ENCODE measurements at places on chromosomes 3 and 15.

DNA sequence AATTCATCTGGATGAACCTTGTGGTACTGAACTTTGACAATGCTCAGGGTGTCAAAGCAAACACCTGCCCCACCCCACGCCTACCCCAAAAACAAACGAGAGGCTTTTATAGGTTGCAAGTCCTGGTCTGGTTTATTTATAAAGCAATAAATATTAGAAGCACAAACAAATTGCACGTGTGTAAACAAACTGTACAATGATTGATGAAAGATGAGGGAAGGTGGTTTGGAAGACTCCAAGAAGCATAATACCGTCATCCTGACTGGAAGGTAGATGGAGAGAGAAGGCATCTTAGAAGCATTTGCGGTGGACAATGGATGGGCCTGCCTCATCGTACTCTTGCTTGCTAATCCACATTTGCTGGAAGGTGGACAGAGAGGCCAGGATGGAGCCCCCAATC, 5.2 kb downstream of the ACTC1 start:
- DNase-seq = no peak

- DNase-seq = no peak
Measured at GRCh38 chr3:37985637-37986320, 4.8 kb upstream of the VILL start.

DNA sequence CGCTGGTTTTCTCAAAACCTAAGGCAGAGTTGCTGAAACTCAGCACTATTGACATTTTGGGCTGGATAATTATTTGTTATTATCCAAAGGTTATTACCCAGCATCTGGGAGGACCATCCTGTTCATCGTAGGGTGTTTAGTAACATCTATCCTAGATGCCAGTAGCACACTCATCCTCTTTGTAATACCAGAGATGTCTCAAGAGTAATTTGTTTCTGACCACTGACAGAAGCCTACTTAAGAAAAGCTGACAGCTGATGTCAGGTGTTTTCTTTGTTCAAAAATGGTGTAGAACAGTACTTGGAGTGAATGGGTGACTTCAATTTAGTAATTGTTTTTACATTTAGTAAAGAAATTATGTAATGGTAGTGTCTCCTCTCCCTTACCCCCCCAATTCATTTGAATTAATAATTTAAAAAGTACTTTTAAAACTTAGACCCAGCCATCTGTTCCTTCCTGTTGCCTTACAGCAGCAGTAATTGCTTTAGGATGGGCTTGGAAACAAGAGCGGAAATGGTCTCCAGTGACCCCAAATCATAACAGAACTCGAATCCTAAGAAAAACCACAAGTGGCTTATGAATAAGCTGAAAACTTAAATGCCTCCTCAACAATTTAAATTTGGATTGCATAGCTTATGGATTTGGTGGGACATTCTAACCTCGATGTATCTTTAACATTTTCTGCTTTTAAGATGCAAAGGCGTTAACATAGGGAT, 105.4 kb downstream of the PTPRG start:
- no peak for DNase-seq

DNA sequence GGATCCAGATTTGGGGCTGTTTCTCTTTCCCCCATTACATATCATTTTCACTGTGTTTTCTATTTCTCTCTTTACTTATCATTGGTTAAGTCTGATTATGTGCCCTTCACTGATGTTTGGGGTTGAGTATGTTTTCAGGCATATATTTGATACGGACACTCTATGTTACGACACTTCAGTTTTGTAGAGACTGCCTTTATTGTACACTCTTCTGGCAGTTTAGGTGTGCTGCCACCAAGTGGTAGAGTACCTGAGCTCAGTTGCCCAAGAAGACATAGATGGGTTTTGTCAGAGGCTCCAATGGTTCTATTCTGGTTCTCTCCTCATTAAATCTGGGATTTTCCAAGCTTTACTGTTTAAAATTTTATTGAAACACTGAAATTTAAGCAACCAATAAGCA, 255.0 kb upstream of the ROPN1 start:
- no peak for DNase-seq

- peak; percentile 43 for DNase-seq
Measured at GRCh38 chr3:113532698-113533533, 561 bp downstream of the SIDT1 start.

DNA sequence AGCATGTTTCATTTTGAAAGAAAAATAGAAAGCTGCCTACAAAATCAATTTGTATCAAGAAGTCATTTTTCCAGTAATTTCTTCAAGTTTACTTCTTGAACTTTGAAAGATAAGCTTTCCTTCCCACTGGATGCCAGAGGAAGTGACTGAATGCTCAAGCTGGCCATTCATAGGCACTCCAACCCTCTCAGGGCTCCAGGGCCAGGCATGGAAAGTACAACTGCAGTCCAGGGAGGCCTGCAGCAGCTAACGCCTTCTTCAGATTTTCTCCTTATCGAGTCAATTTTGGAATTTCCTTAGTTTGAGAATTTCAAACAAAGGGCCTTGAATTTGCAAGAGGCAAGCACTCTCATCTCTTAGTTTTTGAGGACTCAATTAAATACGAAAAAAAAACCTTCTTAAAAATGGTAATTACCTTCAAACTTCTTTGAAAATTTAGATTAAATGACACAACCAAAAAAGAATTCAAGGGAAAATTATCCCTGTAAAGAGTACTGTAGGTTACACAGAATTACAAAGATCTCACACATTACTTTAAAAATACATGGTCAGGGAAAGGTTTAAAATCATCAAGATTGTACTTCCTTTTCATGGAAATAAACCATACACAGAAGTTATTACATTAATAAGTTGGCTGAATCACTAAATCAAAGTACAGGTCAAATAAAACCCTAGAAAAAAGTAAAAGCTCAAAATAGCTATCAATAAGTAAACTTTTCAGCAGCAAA, 2.5 kb downstream of the UBP1 start:
- DNase-seq = no peak

GRCh38 chr3:141465221-141465620, 21.6 kb upstream of the RASA2 start:
- no peak for DNase-seq
